ENCODE measurements at places on chromosomes 7 and 10.

- DNase-seq: no peak
Measured at GRCh38 chr10:75110006-75110632, 1.3 kb upstream of the SAMD8 start.

GRCh38 chr7:114789871-114790311 lies 132.0 kb upstream of the MDFIC start:
- no peak for DNase-seq

DNA sequence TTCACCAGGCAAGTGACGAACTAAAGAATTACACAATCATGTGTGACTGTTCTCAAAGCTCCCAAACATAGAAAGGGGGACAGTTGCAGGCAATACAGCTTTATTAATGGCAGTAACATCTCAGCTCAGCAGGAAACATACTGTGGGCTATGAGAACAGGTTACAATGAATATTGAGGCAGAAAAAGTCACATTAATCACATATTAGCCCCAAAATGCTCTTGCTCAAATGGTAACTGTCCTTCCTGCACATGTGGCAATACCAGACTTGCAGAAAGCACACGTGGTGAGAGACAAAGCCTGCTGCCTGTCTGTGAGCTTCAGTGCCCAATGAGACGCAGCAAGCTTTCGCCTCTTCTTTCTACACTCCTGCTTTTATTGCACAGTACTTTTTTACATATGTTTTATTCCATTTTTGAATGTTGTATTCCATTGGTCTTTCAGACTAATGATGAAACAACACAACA lies 104.9 kb upstream of the ACBD5 start:
- DNase-seq: no peak

DNA sequence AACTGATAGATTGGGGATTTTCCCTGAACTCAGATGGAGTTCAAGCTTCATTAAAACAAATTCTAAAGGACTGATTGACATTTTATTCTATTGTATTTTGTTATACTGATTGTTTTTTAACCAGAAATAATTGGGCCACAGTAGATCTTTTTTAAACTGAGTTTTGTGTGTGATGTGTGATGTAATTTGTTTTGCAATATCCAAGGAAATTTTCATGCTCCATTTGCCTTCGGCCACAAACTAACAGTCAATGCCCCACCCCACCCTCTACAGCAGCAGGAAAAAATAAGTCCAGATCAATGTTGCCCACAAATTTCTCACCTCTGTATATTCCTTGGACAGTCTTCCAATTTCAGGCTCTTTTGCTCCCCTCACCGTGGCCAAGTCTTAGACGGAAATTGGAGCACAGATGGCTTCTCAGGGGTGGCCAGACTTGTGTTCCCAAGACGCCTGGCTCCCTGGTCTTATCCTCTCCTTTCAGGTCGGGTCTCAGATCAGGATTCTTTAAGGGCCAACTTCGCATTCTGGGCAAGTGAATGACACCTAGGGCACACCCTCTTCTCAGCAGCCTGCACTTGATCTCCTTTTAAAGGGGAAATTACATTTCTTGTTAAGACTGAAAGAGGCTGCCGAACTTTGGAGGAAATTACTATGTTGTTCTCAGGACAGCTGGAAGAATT lies at the start of gene SVOPL:
TSS of gene SVOPL (minus strand) at position 506 of the 680 bp plus-strand sequence. CDS start 22,317 bp downstream, outside the sequence.
- DNase-seq: no peak

- DNase-seq: no peak
Measured at GRCh38 chr7:73520673-73521635, 1.1 kb downstream of the BAZ1B start.

GRCh38 chr10:97747573-97747972 lies 10.6 kb downstream of the ZFYVE27 start:
- no peak for DNase-seq

DNA sequence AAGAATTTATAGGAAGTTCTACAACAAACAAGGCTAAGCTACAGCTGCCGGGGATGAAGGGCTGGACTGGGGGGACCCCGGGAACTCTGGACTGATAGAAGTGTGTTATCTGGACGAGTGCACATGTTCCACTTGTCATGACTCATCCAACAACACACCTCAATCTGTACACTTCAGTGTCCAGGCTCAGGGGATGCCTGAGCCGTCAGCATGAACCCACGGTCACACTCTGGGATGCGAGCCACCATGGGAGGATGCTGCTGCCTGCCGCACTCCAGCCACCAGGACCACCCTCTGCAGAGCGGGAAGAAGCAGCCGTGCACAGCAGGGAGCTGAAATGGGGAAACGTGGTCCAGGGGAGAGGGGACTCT lies 67.5 kb downstream of the MAD1L1 start:
- no peak for DNase-seq

- no peak for DNase-seq
Measured at GRCh38 chr10:22683140-22683389, 31.3 kb downstream of the PIP4K2A start.

GRCh38 chr10:60732807-60733516 lies 45.3 kb upstream of the CDK1 start:
- no peak for DNase-seq

DNA sequence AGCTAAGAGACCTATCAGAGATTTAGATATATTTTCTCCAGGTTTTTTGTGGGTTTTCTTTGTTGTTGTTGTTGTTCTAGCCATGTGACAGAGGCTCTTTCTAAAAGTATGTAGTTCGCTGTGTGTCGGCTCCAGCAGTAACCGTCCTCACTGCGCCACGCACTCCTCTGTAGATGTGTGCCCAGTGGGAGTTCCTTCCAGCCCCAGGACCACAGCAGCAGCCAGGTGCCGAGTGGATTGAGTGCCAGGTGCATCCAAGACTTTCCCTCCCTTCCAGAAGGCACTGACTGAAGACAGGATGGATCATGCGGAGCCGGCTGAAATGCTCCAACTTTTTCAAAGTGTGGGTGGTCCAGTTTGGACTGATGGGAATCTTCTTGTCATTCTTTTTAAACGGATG lies 31.8 kb downstream of the WDR86 start:
- no peak for DNase-seq

- no peak for DNase-seq
Measured at GRCh38 chr7:38743899-38744298, 112.7 kb upstream of the AMPH start.

DNA sequence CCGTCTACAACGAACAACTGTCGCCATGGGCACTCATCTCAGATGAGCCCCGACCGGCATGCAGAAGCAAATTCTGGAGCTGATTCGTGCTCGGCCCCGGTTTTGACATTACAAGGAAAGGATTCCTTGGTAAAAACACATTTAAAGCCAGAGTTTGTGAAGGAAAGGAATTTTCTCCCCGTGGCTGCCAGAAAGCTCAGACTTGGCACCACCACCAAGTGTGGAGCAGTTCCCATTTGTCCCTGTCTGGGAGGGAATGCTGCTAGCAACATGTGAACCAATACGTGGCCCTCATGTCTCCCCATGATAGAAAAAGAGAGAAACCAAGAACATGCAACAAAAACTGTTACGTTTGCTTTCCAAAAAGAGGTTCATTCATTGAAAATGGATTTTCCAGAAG lies 55.2 kb upstream of the DDC start:
- no peak for DNase-seq

- DNase-seq: no peak
Measured at GRCh38 chr10:69043931-69044531, 43.9 kb upstream of the SRGN start.

GRCh38 chr10:110207805-110208613 lies 604 bp downstream of the MXI1 start:
- DNase-seq: peak; percentile 50

GRCh38 chr7:15977663-15978062 lies 291.2 kb upstream of the MEOX2 start:
- no peak for DNase-seq

- DNase-seq: peak; percentile 64
Measured at GRCh38 chr10:74967911-74968666, 141.7 kb downstream of the KAT6B start.

DNA sequence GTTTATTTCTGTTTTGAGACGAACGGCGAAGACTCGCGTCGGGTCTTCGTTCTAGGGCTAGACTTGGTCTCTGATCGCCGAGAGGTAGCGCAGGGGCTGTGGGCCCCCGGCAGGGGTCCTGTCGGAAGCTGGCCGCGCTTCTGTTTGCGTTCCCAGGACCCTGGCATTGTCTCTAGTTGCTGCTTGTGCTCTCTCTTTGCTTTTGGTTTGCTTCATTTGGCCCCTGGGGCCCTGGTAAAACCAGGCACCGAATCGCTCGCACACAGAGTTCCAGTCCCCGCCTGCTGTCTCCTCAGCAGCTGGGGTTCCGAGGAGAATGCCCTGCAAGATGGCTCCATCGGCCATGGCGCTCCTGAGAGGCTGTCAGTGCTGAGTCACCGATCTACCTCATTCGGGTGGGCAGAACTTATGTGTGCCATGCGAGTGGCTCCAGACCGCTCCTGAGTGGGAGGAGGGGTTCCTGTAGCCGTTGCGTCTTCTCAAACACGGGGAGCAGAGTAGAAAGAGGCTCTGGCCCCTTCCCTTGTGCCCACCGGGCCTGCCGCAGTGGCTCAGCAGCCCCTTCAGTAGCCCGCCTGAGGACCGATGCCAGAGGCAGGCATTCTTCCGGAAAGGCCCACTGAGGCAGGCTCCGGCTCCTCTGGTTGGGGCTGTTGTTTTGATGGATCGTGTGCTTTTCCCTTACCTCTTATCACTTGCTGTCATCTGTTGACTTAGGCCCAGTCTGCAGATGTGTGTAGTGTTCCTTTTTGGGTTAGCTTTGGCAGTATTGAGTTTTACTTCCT lies 826 bp downstream of the CHPF2 start:
- peak; percentile 58 for DNase-seq

GRCh38 chr10:89391907-89392756 lies at the start of gene IFIT1:
Gene IFIT1, plus strand, starts transcription at chr10:89392623. Its CDS starts 90 bp downstream, at chr10:89392713.
- DNase-seq: peak; percentile 96

GRCh38 chr7:38274486-38274885 lies 1.1 kb upstream of the TARP start:
- DNase-seq: no peak

- no peak for DNase-seq
Measured at GRCh38 chr7:105480931-105481330, 41.1 kb downstream of the PUS7 start.

GRCh38 chr7:96014617-96015016 lies 242.3 kb downstream of the DYNC1I1 start:
- DNase-seq: no peak

- peak; percentile 21 for DNase-seq
Measured at GRCh38 chr7:92831716-92832533, 4.4 kb downstream of the CDK6 start.

- no peak for DNase-seq
Measured at GRCh38 chr10:2834214-2834613, 233.1 kb upstream of the PFKP start.

GRCh38 chr10:124270530-124271327 lies 148.0 kb downstream of the OAT start:
- no peak for DNase-seq

GRCh38 chr7:13240349-13240748 lies 552.9 kb downstream of the ARL4A start:
- DNase-seq: no peak

DNA sequence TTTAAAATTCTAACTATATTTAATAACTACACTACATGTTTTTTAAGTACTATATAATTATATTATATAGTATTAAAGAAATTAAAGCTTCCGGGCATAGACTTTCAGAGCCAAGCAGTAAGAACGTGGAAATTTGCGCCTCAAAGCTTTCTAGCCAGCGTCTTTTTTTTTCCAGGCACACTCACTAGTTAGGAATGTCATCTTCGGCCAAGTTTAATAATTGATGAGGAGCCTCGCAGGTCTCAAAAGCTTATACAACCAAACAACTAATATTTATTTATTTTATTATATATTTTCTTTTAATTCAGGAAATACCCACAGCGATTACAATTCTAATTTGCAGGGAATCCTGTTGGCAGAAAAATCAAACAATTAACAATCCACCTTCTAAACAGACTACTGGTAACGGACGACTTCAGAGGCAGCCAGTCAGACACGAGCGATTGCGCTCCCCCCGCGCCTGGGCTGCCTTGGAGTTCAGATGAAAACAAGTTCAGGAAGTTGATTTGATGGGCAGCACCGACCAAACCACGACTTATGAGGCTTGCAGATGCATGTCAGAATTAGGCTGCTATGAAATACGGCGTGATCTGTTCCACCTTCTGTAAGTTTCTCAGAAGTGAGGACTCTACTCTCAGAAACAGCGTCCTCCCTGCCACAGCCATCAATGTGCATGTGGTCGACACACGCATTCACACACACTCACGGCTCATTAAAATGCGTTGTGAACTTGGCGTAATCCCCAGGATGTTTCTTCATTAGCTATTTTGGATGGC lies 431.8 kb upstream of the MGMT start:
- no peak for DNase-seq

DNA sequence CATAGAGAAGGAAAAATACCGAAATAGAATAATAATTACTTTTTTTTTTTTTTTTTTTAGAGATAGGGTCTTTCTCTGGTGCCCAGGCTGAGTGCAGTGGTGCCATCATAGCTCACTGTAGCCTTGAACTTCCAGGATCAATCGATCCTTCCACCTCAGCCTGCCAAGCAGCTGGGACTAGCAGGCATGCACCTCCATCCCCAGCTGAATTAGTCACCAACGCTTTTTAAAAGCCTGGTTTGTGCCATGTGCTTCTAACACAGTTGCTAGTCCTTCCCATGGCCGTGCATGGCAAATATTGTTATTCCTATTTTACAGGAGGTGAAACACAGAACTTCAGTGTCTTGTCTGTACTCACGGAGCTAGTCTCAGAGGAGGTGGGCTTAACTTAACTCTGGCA lies 23.2 kb downstream of the LYZL2 start:
- no peak for DNase-seq

- no peak for DNase-seq
Measured at GRCh38 chr7:33773053-33773452, 132.3 kb upstream of the BMPER start.

DNA sequence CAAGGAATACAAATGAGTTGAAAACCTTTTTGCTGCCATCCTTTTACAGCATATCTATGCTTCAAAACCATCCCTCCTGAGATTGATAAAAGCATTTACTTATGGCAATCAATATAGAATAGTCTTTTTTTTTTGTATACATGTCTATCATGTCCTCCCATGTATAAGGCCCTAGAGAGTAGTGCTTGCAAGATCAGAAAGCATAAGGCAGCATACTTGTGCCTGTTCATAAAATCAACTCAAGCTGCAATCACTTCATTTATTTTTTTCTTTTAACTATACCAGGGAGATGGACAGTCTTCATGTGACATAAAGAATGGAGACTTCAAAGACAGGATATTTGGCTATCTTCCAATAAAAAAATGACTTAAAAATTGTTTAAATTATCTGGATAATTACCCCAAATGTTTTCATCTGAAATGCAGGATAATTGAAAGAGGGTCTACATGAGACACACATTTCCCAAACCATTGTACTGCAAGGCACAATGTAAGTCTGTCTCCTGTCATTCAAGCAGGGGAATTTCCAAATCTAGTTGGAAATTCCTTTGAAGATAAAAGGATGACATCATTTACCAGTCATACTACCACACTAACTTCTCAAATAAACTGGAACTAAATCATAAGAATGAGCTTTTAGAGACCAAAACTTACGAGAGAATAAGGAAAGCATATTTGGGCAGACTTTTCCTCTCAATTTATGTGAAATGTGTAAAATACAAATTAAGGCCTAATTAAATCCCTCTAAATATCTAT lies 22.5 kb downstream of the LRRN3 start:
- no peak for DNase-seq

Measured in MM.1S (cell line).